ENCODE measurements at places on chromosomes 5 and 9. TPM values are rescaled to one million over a fixed set of nuclear protein-coding genes. Genes with fewer than 3 reads are reported as not detected.

- no peak for DNase-seq
Observed at GRCh38 chr9:4489562-4489918, 728 bp upstream of the SLC1A1 start.

PCDHA1 gene
- polyA plus RNA-seq: 0.08 TPM

GRCh38 chr9:111399772-111400563, 69.9 kb upstream of the OR2K2 start:
- no peak for DNase-seq

ARHGEF37 gene
- 5.2 TPM for polyA plus RNA-seq

DNA sequence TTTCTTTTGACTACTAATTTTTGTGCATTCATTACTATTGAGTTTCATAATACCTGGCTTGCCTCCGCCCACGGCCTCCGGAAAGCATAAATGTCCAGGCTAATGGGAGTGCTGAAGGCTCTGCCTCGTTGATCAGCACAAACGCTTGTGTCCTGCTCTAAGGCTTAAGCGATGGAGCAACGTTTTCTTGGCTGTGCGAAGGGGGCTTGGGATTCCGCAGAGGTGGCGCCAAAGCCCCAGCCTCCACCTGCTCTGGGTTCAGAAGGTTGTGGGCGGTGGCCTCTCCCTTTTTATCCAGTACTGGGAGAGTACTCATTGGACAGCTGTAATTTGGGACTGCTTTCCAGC, 19.7 kb downstream of the ANXA2R start:
- DNase-seq: no peak

TSSK1B gene
- polyA plus RNA-seq: not detected

DNA sequence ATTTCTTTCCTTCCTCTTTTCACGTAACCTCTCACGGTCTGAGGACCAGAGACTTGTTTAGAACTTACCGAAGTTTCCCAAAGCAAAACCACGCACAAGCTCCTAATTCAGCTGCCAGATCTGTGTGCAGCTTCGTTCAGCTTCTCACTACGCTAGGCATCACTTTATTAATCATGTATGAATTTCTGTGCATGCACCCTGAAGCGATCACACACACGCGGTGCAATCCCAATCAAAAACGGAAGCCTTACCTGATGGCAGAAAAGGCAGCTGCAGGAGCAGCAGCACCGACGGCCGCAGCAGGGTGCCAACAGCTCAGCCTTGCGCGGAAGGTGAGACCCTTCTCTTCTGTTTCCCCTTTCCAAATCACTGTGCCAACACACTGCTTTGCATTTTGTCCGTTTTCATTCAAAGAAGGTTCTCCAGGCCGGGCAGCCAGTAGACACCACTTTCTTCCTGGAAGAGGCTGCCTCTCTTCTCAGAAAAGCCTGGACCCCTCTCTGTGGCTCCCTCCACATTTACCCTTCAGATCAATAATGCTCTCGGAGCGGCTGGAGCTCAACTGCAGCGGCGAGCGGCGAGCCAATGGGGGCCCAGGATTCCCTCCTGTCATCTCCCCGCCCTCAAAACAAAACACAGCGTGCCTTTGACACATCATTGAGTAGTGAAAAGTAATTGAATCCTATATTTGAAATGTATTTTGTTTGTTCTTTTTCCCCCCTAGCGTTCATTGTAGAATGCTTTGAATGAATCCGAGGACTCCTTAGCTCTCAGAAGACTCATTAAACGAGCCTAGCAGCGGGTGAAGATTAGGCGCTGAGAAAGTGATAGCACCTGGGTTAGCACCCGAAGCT, at the start of gene CDH12:
TSS of gene CDH12 (minus strand) at position 538 of the 854 bp plus-strand sequence.
- DNase-seq: peak; percentile 16

BTNL9 gene
- 12.0 TPM for polyA plus RNA-seq
